ENCODE measurements at places on chromosomes 3 and 15. TPM values are rescaled to one million over a fixed set of nuclear protein-coding genes. Genes with fewer than 3 reads are reported as not detected.

DNA sequence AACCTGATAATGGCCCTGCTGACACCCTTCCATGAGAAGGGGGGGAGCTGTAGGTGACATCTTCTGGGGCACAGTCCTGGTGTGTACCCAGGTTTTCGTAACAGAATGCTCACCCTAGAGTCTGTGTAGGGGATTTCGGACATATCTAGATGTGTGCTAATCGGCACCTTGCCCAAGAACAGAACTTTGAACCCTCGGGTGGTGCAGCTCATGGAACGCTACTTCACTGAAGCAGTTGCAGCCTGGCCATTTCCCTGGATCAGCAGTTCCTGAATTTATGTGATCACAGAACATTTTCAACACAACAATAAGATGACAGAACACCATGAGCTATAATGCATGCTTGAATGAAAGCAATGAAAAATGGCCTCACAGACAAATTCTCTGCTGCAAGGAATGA is 57.5 kb upstream of the MUC13 start:
- H3K4me3 ChIP-seq = no peak overlapping the region
- no peak for DNase-seq
- H3K27me3 ChIP-seq = no peaks in the 10 kb centered on the region
- H3K27ac ChIP-seq = no peak overlapping the region
- no peaks in the 10 kb centered on the region for H3K4me1 ChIP-seq
- peaks cover 58% of the 10 kb centered on the region for H3K36me3 ChIP-seq

DNA sequence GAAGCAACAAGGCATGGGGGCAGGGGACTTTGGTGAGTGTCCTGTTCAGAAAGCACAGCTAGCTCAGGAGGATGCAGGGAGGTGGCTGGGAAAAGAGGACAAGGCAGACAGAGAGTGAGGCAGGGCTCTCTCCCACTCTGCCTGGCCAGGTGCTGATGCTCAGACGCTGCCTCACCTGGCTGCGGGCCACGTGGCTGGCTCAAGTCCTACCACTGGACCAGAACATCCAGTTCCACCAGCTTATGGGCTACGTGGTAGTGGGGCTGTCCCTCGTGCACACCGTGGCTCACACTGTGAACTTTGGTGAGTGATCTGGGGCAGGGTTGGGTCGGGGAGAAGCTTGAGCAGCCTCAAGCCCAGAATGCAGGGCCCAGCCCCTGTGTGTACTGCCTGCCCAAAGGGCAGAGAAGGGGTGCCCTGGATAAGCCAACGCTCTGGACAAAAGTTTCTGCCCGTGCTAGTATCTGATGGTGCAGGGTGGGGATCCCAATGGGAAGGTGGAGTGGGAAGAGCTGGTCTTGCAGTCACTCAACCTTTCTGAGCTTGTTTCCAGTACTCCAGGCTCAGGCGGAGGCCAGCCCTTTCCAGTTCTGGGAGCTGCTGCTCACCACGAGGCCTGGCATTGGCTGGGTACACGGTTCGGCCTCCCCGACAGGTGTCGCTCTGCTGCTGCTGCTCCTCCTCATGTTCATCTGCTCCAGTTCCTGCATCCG is 20.9 kb downstream of the NOX5 start:
- no peak overlapping the region for H3K4me3 ChIP-seq
- H3K36me3 ChIP-seq = no peaks in the 10 kb centered on the region
- H3K27ac ChIP-seq = no peak overlapping the region
- H3K27me3 ChIP-seq = peaks cover 33% of the 10 kb centered on the region

Gene PCSK6
- 1.3 TPM for total RNA-seq

Gene SCAANT1
- total RNA-seq = not detected

DNA sequence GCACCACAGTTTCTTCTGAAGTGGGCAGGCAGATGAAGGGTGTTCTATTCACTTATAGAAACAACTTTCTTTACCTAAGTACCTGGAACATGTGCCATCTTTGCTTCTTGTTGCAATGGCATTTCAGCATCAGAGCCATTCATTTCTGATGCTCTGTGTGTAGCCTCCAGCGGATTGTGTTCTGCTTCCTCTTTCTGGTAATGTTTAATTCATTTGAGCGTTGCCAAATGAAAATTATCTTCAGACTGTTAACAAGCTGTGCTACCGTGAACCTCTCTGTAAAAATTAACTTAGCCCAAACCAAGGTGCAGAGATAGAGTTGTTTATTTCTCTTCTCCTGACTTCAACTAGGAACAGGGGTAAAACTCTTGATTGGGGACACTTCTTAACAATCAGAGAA is 302.0 kb downstream of the EDEM1 start:
- no peaks in the 10 kb centered on the region for H3K4me1 ChIP-seq
- DNase-seq = no peak
- no peak overlapping the region for H3K27ac ChIP-seq
- no peak overlapping the region for H3K4me3 ChIP-seq
- H3K27me3 ChIP-seq = no peaks in the 10 kb centered on the region

GRCh38 chr3:140007911-140008869 is 73.2 kb downstream of the CLSTN2 start:
- H3K4me3 ChIP-seq = no peak overlapping the region
- H3K36me3 ChIP-seq = no peaks in the 10 kb centered on the region
- H3K27me3 ChIP-seq = no peaks in the 10 kb centered on the region
- DNase-seq = no peak
- no peak overlapping the region for H3K27ac ChIP-seq

Gene GP9
- total RNA-seq = not detected

GRCh38 chr3:68142441-68142840 is 488.0 kb upstream of the SUCLG2 start:
- no peaks in the 10 kb centered on the region for H3K27me3 ChIP-seq
- no peaks in the 10 kb centered on the region for H3K36me3 ChIP-seq
- H3K4me1 ChIP-seq = no peaks in the 10 kb centered on the region
- H3K27ac ChIP-seq = no peak overlapping the region
- DNase-seq = no peak
- no peak overlapping the region for H3K4me3 ChIP-seq

- H3K4me3 ChIP-seq = no peak overlapping the region
- no peaks in the 10 kb centered on the region for H3K27me3 ChIP-seq
- no peak for DNase-seq
- no peak overlapping the region for H3K27ac ChIP-seq
These were observed 21.9 kb upstream of the LIPC start for GRCh38 chr15:58409861-58410260.

- no peaks in the 10 kb centered on the region for H3K27me3 ChIP-seq
- no peaks in the 10 kb centered on the region for H3K4me1 ChIP-seq
- no peak overlapping the region for H3K27ac ChIP-seq
- H3K36me3 ChIP-seq = no peaks in the 10 kb centered on the region
- no peak overlapping the region for H3K4me3 ChIP-seq
- DNase-seq = no peak
These were observed 625.8 kb upstream of the BCHE start for GRCh38 chr3:166462891-166463470.

Gene PARP15
- 0.22 TPM for total RNA-seq

DNA sequence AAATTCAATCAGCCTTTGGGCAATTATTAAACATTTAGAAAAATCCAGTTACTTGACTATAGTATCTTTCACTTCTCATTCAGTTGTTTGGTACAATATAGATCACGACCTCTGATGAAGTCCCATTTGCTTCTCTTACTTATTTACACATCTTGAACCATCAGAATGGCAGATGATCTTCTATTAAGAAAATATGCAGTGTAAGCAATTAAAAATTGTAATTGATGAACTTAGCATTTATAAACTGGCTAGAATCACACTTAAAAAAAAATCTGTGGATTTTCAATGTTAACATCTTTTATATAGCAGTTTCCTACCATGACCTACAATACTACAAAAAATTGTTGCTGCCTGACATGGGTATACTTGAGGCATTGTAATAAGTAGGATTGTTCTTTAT is 395.5 kb upstream of the CNTN4 start:
- no peaks in the 10 kb centered on the region for H3K4me1 ChIP-seq
- no peaks in the 10 kb centered on the region for H3K27me3 ChIP-seq
- no peaks in the 10 kb centered on the region for H3K36me3 ChIP-seq
- H3K27ac ChIP-seq = no peak overlapping the region
- DNase-seq = no peak

- H3K36me3 ChIP-seq = no peaks in the 10 kb centered on the region
- no peaks in the 10 kb centered on the region for H3K4me1 ChIP-seq
- H3K27ac ChIP-seq = no peak overlapping the region
- DNase-seq = peak; percentile 11
- H3K27me3 ChIP-seq = no peaks in the 10 kb centered on the region
- H3K4me3 ChIP-seq = no peak overlapping the region
These were observed 296.8 kb downstream of the DOCK3 start for GRCh38 chr3:50971487-50971924.

DNA sequence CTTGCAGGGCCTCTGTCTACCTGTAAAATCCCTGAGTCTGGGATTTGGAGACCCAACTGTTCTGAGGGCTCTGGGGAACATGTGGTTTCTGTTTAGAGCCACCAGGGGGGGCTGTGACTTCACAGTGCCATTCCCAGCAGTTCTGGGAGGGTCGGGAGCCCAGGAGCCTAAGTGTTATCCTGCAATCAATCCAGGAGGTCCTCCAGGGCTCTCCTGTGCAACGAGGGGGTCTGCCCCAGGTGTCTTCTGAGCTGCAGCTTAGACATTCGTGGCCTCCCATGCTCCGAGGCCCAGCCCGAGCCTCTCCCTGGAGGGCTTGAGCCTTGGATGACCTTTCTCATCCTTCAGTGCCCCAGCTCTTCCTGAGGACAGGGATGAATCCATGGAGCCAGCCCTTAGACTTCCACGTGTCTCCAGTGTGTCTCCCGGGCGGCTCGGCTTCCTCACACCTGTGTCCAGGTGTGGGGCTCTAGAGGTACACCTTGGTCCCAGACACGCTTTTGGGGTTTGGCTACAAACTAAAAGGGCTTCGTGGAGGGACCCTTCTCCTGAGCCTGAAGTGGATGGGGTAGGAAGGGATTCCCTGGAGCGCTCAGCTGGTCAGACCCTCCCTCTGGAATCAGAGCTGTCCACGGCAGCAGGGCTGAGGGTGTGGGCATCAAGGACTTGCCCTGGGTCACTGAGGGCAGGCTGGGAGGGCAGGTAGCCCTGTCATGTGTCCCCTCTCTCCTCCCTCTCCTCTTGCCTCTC is 20.3 kb upstream of the ABTB1 start:
- DNase-seq = peak; percentile 12
- H3K4me1 ChIP-seq = peaks cover 5% of the 10 kb centered on the region
- H3K36me3 ChIP-seq = no peaks in the 10 kb centered on the region

Gene MME
- total RNA-seq = 55.5 TPM

Gene SKOR1
- not detected for total RNA-seq

Gene MAGEL2
- total RNA-seq = 8.6 TPM

Gene CHRM5
- not detected for total RNA-seq

Gene TEX55
- total RNA-seq = not detected

GRCh38 chr3:172286548-172287148 is 161.6 kb downstream of the GHSR start:
- no peaks in the 10 kb centered on the region for H3K27me3 ChIP-seq
- H3K4me1 ChIP-seq = peaks cover 17% of the 10 kb centered on the region
- no peak overlapping the region for H3K4me3 ChIP-seq
- DNase-seq = no peak
- H3K27ac ChIP-seq = peak overlapping the region; percentile 40
- H3K36me3 ChIP-seq = peaks cover 48% of the 10 kb centered on the region

Gene SLC25A36
- total RNA-seq = 79.3 TPM

GRCh38 chr15:48800811-48801455 is 9.9 kb downstream of the CEP152 start:
- no peaks in the 10 kb centered on the region for H3K36me3 ChIP-seq
- H3K4me1 ChIP-seq = peaks cover 13% of the 10 kb centered on the region
- no peak overlapping the region for H3K27ac ChIP-seq
- H3K4me3 ChIP-seq = no peak overlapping the region
- no peaks in the 10 kb centered on the region for H3K27me3 ChIP-seq
- no peak for DNase-seq

GRCh38 chr15:79849789-79850188 is 47.0 kb downstream of the MTHFS start:
- peaks cover 4% of the 10 kb centered on the region for H3K4me1 ChIP-seq
- no peaks in the 10 kb centered on the region for H3K27me3 ChIP-seq
- peak; percentile 22 for DNase-seq
- no peak overlapping the region for H3K27ac ChIP-seq
- no peak overlapping the region for H3K4me3 ChIP-seq

- no peaks in the 10 kb centered on the region for H3K27me3 ChIP-seq
- no peak overlapping the region for H3K27ac ChIP-seq
- no peaks in the 10 kb centered on the region for H3K4me1 ChIP-seq
- no peaks in the 10 kb centered on the region for H3K36me3 ChIP-seq
These were observed 982.3 kb downstream of the DIPK2A start for GRCh38 chr3:144953959-144954358.

GRCh38 chr3:50028346-50028745 is 60.4 kb upstream of the RBM5 start:
- no peak overlapping the region for H3K4me3 ChIP-seq
- no peaks in the 10 kb centered on the region for H3K27me3 ChIP-seq
- H3K36me3 ChIP-seq = no peaks in the 10 kb centered on the region
- H3K4me1 ChIP-seq = peaks cover 13% of the 10 kb centered on the region
- H3K27ac ChIP-seq = peak overlapping the region; percentile 18

Gene MITF
- total RNA-seq = 6.2 TPM

DNA sequence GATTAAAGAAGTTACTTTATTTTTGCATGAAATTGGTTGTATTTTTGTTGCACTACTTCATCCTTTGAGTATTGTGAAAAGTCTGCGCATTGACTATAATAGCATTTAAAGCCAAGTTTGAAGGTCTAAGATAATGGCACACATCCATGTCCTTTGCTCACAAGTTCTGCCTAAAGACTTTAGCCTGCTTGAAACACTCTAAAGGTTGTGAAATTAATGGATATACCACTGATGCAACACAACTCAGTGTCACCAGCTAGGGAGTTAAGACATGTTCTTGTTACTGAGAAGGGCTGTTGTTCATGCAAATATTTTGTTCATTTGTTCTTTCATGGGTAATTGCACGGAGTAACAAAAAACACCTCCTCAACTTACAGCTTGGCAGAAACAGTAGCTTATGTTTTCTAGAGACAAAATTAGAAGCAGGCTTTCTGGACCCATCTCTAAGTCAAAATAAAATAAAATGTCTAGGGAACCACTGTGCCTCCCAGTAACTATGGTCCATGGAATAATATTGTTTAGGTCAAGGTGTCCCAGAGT is 83.9 kb downstream of the PPARG start:
- H3K27ac ChIP-seq = no peak overlapping the region
- no peaks in the 10 kb centered on the region for H3K4me1 ChIP-seq
- H3K4me3 ChIP-seq = no peak overlapping the region
- no peaks in the 10 kb centered on the region for H3K36me3 ChIP-seq
- H3K27me3 ChIP-seq = no peaks in the 10 kb centered on the region

- no peak for DNase-seq
- H3K4me3 ChIP-seq = no peak overlapping the region
- no peaks in the 10 kb centered on the region for H3K4me1 ChIP-seq
- H3K27ac ChIP-seq = no peak overlapping the region
These were observed 369.0 kb downstream of the UNC13C start for GRCh38 chr15:54347082-54347827.

- no peak overlapping the region for H3K4me3 ChIP-seq
- no peaks in the 10 kb centered on the region for H3K36me3 ChIP-seq
- DNase-seq = no peak
- H3K27me3 ChIP-seq = peaks cover 5% of the 10 kb centered on the region
These were observed 8.3 kb upstream of the SCN10A start for GRCh38 chr3:38824349-38824748.

Gene CCR3
- not detected for total RNA-seq

DNA sequence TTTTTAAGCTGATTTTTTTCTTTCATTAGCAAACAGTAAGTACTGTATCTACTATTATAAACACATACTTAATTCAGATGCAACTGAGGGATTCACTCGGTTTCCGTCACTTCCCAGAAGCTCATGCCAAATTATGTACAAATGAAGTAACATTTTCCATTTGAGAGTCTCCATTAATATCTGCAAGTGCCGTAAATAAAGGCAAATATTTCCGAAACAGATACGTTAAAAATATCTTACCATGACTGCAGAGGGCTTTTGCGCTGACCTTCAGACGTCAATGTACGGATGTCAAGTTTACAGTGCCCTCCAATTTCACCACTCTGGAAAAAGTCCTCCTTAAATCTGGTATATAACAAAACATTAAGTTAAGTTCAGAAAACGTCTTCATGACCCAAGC is 9.3 kb downstream of the EOGT start:
- no peak for DNase-seq
- H3K27me3 ChIP-seq = no peaks in the 10 kb centered on the region

All from astrocyte (in vitro differentiated cells and primary cell).